ENCODE measurements at places on chromosomes 1 and 21.

DNA sequence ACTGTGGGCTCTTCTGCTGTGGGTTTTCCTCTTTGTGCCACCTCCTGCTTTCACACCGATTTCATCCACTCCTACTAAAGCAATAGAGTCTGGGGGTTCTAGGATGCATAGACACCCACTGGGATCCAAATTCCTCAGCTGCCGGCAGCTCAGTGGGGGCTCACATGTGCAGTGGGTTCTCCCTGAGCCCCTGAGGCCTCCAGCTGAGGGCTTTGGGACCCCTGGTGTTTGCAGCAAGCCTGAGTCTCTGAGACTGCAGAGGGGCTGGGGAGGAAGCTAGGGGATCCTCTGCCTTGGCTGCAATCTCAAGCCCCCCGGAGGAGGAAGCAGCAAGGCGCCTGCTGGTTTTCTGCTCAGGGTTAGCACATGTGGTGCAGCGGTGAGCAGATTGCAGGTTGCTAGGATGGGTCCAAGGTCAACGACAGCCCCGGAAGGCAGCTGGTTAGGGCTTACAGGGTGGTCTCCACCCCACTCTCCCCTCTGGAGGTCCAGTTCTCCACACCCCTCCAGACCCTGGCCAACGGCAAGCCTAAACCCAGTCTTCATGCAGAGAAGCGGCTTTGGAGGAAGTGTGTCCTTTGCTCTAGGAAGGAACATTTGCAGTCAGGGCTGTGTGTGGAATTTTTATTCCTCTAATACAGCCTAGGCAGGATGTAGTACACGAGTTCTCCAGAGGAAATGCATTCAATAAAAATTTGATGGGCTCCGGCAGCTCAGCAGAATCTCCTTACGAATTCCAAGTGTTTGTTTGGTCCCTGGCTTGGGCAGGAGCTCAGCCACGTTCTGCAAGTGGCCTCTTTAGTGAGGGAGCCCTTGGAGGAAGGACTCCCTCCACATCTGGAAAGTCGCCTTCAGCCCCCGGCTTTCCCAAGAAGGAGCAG lies 269.1 kb upstream of the VAMP3 start:
- DNase-seq = no peak

DNA sequence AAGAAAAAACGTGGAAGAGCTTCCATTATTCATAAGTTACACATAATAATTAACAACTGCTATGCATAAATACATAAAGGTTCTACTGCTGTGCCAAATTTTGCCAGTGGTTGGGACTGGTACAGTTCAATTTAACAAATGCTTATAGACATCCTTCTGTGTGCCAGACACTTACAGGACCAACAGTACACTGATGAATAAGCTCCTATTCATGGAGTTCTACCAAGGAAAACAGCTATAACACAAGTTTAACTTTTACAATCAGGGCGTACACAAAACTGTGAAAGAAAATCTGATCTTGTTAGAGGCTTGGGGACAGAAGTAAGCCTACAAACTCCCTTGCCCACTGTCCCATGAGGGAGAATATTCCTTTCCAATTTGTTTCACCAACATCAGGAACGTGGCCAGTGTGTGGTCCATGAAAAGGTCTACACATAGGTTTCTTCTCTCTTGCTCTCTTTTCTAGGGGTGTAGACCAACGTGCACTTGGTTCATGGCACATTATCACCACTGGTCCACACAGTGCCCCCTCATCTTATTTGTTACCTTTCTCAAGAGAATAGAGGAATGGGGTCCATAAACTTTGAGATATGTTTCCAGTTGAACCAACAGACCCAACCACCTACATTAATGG lies 10.1 kb downstream of the NRIP1 start:
- no peak for DNase-seq

DNA sequence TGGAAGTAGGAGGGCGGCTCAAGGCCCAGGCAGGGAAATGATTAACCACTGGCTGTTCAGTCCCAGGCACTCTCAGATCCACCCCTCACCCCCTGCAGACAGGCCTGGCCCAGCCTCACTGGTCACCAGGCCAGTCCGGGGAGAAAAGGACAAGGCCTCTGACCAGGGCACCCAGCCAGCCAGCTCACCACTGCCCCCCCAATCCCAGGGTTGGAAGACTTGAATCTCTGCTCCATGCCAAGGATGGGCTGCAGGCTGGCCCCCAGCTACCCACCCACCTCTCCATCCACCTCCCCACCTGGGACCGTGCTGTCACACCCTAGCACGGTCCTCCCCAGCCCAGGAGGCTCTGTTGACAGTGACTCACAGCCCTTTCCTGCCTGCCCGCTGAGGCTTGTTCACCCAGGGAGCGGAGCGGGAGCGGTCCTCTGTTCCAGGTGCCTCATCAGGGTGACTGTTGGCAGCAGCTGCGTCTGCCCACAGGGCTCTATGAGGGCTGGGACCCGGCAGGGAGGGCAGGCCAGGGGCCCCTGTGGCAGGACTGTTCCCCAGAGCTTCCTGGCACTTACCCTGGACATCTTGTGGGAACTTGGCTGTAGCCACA lies 2.2 kb downstream of the LAD1 start:
- no peak for DNase-seq

GRCh38 chr1:109133002-109133706 lies 19.2 kb downstream of the ELAPOR1 start:
- DNase-seq = no peak

GRCh38 chr1:30728340-30728739 lies 5.0 kb upstream of the MATN1 start:
- no peak for DNase-seq

GRCh38 chr1:155709391-155709790 lies 20.5 kb downstream of the DAP3 start:
- DNase-seq = no peak

DNA sequence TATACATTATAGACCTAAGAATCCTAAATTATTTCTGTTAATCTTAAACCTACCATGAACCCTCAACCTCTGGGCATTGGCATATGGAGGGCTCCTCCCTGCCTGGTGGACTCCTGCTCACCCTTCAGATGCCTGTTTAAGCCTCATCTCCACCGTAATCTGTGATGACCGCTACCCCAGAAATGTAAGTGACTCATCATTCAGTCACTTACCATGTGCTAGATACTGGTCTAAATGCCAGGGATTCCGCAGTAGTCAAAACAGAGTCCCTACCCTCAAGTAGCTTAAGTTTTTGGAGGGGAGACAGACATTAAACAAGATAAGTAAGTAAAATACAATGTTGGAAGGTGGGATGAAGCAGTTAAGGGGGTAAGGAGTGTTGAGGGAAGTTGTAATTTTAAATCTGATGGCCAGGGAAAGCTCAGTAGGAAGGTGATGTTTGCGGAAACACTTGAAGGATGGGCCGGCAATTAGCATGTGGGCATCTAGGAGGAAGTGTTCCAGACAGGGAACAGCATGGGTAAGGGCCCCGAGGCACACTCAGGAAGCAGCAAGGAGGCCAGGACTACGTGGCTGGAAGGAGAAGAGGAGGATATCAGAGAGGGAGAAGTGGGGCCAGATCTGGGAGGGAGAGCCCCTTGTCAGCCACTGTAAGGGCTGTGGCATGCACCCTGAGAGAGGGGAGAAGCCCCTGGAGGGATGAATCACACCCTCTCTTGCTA lies 141.7 kb upstream of the HOOK1 start:
- DNase-seq = no peak

- no peak for DNase-seq
These were observed 249.5 kb upstream of the POU3F1 start for GRCh38 chr1:38296047-38296446.

- no peak for DNase-seq
These were observed 652.5 kb downstream of the AMY1C start for GRCh38 chr1:104402178-104402577.

- DNase-seq = no peak
These were observed 142.3 kb upstream of the EDN2 start for GRCh38 chr1:41626616-41627375.

DNA sequence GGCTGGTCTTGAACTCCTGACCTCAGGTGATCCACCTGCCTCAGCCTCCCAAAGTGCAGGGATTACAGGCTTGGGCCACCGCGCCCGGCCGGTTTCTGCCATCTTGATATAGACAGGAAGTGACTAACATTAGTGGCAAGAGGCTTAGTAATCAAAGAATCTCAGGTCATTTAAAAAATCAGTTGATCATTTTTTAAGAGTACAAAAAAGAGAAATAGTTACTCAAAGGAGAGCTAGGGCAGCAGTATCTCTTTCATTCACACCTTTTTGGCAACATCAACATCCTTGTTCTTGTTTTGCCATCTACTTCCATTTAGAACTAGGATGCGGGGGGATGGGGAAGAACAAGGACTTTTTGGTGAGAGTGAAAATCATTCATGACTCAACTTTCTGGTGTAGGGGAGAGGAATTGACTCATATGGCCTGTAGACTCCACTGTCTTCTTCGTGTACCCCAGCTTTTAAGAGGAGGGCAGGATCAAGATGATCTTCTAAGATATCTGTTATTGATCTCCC lies 8.8 kb downstream of the FCRLB start:
- no peak for DNase-seq

DNA sequence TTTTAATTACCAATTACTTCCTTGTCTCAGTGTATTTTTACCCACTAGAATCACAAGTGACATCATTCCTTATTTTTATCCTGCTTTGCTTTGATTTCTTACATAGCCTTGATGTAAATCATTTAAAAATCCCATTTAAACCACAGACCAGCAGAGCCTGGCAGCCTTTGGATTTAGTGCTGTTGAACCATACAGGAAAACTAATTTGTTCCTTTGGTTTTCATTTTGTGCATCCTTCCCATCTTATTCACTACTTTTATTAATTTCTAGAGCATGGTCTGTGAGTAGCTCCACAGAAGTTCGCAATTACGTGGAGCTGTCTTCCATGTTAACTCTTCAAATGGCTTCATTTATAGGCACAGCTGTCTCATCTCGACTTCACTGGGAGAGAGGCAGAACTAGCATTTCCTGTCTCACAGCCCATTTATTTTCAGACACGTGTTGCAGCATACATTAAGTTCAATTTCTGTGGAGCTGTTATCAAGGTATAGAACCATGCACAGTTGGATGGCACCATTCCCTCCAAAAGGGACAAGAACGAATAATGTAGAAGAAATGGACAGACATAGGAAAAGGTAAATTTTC lies 235.3 kb downstream of the MRPL39 start:
- no peak for DNase-seq

DNA sequence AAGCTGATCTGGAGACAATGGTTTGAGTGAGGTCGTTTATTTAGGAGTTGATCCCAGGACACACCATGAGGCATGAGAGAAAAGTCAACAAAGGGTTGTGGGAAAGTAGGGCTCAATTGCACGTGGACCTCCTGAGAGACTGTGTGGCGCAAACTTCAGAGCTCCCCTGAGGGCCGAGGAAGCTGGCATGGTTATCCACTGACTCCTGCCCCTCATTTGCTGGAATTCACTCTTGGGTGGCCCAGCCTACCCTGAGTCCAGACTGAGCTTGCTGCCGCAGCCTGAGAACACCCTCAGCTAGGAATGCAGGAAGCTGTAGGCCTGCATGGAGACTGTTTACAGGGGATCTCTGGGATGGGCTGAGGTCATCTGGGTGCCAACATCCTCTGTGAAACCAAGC lies 301.0 kb downstream of the RWDD3 start:
- no peak for DNase-seq

DNA sequence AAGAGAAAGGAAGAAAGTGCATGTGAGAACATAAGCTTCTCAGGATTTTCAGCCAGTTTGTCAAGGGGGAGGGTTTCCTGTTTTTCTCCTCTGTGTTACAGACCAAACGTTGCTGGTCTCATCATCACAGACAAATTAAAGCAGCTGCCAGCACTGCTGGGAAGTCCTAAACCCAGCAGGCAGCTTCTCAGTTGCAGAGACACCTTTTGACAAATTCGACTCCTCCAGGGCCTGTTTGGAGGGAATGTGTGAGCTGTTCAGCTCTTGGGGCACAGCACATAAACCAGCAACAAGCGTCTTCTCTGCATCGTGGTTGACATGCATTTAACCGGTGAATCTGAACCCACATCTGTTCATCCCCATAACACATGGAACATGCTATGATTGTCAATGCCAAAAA lies 454.6 kb upstream of the RUNX1 start:
- DNase-seq = no peak
